Melanocyte of skin (primary cell): ENCODE measurements at places on chromosomes 16 and 17. TPM values are rescaled to one million over a fixed set of nuclear protein-coding genes. Genes with fewer than 3 reads are reported as not detected.

Gene CLEC18B
- total RNA-seq: 1.0 TPM in 1 of 2 replicates, not detected in the other

Gene PLEKHM1
- total RNA-seq: 17.0 and 21.1 TPM in 2 replicates

Gene GAN
- total RNA-seq: 6.7 and 9.9 TPM in 2 replicates

Gene SLC9A5
- total RNA-seq: 0.67 and 1.2 TPM in 2 replicates

Gene GJC1
- 10.3 and 17.8 TPM in 2 replicates for total RNA-seq

Gene KRTAP4-16
- total RNA-seq: not detected in 2 replicates

Gene CES1
- total RNA-seq: 0.67 and 3.2 TPM in 2 replicates

Gene PHKG2
- 26.5 and 27.0 TPM in 2 replicates for total RNA-seq

Gene TMEM256
- 91.8 and 107 TPM in 2 replicates for total RNA-seq

Gene CCDC40
- total RNA-seq: 3.1 and 3.6 TPM in 2 replicates
